H7 (cell line): ENCODE measurements at places on chromosomes 7 and 10.

DNA sequence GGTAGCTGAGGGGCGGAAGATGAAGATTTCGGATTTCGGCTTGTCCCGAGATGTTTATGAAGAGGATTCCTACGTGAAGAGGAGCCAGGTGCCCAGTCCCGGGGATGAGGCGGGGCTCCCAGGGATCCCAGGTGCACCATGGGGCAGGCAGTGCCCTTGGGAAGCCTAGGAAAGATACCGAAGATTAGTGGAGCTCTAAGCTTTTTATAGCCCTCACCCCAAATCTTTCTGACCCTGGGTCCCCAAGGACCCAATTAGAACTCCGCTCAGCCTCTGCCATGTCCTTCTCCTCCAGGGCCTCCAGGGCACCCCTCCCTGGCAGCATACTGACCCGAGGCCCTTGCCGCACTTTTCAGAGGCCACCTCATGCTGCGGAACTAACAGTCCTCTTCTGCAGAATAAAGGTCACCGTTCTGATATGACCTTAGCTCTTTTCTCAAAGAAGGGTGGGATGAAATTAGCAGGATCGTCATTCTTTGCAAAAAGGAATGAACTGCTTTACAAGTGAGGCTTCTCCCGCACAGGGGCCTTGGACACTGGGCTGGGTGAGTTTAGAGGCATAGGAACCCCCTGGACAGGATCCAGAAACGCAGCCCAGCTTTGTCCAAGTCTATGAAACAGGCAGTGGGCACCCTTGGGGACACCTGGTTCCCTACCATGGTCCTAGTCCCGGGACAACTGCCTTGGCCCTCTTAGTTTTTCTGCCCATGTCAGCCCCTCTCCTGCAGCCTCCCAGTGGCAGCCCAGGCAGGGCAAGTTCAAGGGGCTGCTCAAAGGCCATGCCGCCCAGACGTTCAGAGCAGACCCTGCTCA, 17.9 kb upstream of the CSGALNACT2 start:
- DNase-seq: no peak

GRCh38 chr10:32461203-32461602, 15.3 kb downstream of the CCDC7 start:
- no peak for DNase-seq

DNA sequence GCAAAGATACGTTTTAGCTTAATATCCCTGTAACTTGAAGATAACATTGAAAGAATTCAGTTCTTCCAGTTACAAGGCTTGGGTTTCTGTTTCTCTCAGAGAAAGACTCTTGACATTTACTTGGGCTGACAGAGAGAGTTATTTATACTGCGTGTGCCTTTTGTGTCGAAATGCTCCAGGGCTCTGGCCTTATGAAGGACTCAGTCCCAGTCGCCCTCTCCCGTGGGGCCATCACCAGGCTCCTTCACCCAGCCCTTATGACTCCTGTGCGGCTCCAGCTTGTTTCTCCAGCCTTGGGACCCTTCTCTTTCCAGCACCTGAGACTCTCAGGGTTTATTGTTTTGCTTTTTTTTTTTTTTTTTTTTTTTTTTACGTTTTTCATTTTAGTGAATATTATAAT, 242.3 kb upstream of the DKK1 start:
- DNase-seq: no peak

- no peak for DNase-seq
Measured at GRCh38 chr7:101239191-101239950, 1.8 kb upstream of the CLDN15 start.

DNA sequence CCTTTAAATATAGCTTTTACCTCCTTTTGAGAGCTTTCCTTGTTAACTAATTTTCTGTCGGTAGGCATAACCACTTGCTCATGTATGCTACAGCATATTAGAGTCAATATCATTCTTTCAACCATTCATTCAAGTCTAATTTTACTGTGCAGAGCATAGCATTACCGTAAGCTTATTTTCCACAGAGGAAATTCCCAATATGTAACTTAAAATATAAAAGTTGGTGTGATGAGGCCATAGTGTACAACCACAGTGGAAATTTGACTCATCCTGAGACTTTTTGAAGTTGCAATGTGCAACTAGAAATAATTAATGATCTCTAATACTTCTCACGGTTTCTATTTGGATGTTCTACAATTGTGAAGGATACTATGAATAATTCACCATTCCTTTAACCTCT, 80.6 kb upstream of the KLF6 start:
- DNase-seq: no peak

DNA sequence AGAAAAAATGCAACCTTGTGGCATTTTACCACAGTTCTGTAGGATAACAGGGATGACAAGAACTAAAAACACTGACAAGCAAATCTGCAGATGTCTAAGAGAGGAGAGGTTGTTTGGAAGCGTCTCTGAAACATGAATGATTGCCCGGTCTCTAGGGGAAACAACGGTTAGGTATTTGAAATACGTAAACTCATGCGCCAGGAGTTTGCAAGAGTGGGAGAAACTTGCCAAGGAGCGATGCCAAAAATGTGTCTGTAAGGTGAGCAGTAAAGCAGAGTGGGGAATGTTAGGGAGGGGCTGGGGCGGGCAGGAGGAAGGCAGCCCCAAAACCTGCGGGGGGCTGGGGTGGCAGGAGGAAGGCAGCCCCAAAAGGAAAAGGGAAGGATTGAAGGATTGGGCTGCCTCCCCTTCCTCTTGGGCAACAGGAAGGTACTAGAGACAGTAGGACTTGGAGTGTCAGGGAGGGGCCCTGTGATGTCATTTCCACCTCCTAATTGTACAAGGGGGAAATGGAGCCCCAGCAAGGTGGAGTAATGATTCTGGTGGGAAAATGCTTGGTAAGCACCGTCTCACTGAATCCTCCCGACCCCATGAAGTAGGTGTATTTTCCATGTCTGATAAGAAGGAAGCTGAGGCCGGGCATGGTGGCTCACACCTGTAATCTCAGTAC, 33.2 kb upstream of the PLEKHA1 start:
- no peak for DNase-seq

DNA sequence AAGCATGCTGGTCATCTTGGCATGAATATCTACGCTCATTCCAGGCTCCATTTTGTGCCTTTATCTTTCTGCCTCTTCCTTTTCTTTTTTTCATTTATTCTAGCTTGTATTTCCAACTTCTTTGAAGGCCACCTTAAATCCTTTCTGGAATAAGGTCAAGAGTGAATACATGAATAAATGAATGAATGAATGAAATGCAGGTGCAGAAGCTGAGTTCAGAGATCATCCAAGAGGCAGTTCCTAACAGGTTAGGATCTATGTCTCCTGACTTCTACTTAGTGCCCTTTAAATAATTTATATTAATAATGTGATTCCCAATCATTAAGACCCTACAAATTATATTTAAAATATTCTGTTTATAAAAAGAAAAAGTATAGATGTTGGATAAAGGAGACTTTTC, 125.9 kb downstream of the PIP4K2A start:
- no peak for DNase-seq

DNA sequence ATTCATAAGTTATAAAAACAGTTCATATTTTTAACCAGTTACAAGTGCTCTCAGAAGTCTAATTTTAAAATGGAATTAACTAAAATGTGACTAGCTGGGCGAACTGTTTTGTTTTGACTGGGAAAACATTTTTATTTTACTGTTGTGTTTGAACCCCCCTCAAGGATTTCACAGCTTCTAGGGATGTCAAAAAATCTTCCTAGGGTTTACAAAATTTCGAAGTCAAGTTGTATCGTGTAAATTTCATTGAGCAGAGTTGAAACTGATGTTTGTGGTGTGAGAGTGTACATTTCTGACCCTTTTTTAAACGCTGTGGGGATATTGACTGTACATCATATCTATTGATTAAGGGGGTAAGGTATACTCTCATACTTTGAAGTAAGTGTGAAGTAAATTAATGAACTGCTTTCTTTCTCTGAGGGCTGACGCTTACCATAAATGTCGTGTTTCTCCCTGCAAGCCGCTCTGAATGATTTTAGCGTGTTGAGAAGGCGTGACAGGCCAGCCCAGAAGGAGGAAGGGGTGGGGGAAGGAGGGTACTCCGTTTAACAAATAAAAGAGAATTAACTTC, 1.8 kb upstream of the SP8 start:
- DNase-seq: peak; percentile 23

DNA sequence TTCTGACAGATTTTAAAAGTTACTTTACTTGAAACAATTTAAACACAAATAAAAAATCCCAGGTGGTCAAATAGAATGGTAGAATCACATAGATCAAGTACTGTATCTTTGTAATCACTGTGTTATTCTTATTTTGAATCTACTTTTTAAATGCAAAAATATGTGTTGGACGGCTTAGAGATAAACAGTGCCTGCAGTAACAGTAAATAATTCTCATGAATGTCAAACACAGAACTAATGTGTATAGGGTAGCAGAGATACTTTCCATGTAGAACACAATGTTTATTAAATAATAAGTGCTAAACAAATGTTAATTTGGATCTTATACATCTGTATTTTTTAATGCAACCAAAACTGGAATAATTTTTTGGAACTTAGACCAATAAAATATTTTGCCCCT, 1199.4 kb downstream of the SORCS1 start:
- DNase-seq: no peak

DNA sequence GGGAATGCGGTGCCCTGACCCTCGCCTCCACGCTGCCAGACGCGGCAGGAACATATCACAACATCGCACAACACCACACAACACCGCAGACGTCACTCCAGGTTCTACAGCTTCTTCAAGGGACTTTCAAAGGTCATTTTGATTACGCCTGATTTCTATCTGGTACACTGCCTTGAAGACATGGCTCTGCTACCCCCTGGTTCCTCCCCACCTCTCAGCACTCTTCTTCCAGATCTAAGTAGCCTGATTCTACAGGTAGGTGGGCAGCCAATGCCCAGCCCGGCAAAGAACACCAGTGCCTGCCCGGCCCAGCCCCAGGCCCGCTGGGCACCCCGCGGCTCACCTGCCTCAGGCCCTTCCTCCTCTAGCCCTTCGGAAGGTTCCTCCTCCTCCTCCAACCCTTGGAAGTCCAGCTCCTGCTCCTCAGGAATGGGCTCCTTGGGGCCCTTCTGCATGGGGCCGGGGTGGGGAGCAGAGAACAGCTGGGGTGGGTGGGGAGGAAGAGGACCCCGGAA, 8.4 kb downstream of the GIGYF1 start:
- DNase-seq: no peak

DNA sequence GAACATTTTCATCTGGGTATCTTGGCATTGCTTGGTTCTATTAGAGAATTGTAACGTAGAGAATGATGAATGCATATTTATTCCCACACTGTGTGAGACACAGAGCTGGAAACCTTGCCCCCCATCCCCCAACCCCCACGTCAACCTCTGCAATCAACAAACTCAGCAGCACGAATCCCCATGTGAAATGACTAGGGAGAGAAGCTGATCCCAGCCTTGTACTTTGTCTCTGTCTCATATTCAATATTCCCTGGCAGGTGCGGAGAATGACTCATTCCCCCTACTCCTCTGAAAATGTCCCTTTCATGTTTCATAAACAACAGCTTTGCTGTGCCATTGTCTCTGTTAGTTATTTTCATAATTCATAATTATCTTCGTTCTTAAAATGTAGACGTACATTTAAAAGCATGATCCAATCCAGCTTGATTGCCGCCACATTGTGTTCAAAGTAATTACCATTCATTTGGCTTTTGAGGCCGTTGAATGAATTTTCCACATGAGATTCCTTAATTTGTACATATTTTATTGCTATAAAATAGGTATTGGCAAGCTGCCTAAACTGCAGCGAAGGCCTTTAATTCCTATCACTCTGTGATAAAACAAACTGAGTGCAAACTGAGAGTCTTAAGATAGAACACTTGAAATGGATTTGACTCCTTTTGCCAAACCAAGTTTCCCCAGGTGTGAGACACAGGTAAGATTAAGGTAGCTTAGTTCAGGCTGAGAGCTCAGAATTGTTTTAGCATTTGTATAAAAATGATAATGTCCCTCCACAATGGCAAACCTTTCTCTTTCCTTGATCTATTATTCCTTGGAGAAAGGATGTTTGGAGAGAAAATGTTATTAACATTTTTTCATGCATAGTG, 920.2 kb downstream of the TYW1 start:
- no peak for DNase-seq

- DNase-seq: no peak
Measured at GRCh38 chr10:129417870-129418269, 49.2 kb upstream of the MGMT start.

- DNase-seq: no peak
Measured at GRCh38 chr7:85730012-85730411, 543.2 kb upstream of the SEMA3D start.

GRCh38 chr7:156064971-156065386, 252.7 kb upstream of the SHH start:
- no peak for DNase-seq

DNA sequence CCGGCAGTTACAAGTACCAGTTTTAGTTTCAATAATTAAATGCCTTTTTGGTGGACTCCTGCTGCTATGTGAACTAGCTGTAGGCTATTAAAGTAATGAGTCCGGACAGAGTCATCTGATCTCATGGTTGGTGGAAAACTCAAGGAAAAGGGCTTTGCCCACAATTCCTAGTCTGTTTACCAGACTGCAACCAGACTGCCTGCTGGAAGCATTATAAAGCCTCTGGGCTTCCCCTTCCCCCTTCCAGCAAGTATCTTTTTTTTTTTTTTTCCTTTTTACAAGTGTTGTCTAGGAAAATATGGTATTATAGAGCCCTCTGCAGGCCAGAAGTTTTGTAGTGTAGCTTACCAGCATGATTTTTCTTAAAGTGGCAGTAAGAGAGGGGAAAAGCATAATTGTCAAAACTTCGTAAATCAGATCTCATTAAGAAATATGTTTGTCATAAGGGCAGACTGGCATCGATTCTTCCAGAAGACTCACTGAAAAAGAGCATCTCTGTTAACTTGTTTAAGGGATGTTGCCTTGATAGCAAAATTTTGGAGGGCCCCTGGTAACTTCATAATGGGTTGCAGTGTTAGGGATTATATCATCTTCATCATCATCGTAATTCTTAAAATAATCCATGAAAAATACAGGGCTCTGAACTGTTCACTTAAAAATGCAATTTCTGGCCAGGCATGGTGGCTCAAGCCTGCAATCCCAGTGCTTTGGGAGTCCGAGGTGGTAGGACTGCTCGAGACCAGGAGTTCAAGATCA, 181.3 kb downstream of the TAX1BP1 start:
- peak; percentile 56 for DNase-seq
